ENCODE measurements at places on chromosomes 2 and 18.
A peak's percentile ranks its signal among the peaks of the same experiment; 100 is the strongest.

DNA sequence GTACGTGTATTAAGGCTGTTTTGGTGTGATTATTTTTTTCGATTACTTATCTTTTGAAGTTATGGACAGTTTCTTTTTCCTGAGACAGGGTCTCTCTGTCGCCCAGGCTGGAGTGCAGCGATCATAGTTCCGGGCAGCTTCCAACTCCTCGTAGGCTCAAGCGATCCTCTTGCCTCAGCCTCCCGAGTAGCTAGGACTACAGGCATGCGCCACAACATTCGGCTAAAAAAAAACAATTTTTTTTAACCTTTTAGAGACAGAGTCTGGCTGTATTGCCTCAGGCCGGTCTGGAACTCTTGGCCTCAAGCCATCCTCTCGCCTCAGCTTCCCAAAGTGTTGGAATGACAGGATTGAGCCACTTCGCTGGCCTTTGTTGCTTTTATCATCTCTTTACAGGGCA lies 945 bp downstream of the HAT1 start:
- peak; percentile 14 for DNase-seq

GRCh38 chr2:208674919-208675318 lies 268.3 kb downstream of the PTH2R start:
- no peak for DNase-seq

- DNase-seq: no peak
Observed at GRCh38 chr2:54720563-54720962, 2.9 kb upstream of the EML6 start.

DNA sequence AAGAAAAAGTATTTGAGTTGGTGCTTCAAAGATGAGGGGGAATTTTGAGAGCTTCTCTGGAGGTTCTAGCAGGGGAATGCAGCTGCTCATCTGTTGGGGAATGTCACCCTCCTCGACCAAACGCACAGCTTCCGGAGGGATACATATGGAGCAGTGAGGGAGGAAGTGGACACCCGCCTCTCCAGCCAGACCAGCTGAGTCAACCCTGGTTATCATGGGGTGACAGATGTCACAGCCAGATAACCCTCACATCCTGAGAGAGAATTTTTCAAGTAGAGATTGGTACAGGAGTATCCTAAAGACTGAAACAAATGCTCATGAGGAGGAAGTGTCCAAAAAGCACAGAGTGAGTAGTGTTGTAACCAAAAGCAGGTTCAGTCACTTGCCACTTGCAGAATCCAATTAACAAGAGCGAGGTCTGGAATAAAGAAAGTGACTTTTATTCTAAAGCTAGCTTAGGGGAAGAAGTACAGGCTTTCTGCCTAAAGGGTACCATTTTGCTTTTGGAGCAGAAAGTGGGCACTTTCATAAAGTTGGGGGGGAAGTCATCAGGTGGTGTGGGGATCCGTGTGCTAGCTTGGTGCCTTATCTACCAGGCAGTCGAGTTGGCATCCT lies 395.2 kb downstream of the RAD51AP2 start:
- no peak for DNase-seq

- no peak for DNase-seq
Observed at GRCh38 chr2:88606371-88607030, 20.8 kb downstream of the EIF2AK3 start.

GRCh38 chr2:44918095-44918775 lies 23.3 kb upstream of the SIX3 start:
- no peak for DNase-seq

GRCh38 chr2:29130295-29130694 lies 15.1 kb downstream of the CLIP4 start:
- DNase-seq: peak; percentile 65

- DNase-seq: peak; percentile 6
Observed at GRCh38 chr2:28036307-28036706, 145.8 kb downstream of the BABAM2 start.

DNA sequence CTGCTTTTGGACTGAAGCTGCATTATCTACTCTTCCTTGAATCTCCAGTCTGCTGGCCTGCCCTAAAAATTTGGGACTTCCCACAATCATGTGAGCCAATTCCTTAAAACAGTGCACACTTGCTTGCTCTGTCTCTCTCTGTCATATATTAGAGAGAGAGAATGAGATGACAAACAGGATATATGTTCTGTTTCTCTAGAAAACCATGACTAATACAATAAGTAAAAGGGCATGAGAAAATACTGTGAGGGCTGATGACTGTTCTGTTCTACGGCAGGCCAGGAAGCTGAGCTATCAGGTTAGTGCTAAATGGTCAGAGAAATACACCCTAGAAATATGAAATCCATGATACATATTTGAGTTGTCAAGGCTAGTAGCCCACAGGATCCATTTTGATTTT lies 1896.8 kb upstream of the CELF4 start:
- DNase-seq: peak; percentile 7

DNA sequence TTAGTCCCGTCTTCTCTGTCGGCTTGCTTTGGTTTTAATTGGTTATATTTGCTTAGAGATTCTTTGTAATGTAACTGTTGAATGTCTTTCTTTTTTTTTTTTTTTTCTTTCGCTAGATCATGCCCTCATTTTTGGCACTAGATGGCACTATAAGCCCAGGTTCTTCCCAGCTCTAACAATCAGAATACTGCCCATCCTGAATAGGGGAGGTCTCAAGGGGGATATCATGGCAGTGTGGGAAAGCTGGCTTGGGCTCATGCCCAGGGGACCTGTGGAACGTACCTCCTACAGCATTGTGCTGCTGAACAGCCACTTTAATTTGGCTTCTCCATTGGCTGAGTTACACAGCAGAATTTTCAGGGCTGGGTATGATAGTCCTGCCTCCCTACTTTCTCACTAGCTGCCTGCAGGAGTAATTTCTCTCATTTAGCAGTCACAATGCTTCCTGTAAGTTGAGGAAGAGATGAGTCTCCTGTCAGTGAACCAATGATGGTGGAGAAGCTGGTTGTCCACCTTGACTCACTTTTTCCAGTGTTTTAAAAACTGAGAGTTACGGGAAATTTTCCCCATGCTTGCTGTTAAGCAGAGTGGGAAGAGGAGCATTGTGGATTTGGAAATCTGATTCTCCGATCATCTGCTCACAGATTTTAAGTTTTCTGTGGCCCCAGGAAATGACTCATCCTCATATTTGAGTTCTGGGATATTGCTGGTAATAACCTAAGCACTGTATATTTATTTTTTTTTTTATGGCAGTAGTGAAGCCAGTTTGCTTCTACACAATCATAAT lies 47.2 kb downstream of the RAD51AP2 start:
- DNase-seq: no peak

DNA sequence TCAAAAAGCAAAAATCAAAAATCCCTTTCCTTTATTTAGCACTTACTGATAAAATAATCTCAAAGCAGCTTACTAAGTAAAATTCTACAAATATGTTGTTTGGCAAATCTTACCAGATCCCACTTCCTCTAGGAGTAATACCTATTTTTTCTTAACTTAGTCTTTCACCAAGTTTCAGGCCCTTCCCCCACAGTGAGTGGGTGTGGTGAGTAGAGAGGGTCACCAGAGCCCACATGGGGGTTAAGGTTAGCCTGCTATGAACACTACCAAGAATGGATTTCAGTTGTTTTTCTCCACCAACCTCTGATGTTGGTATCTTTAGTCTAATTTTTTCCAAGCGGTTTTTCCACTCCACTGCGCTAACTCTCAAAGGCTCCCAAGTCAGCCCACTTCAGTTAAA lies 23.2 kb downstream of the PIAS2 start:
- DNase-seq: no peak

DNA sequence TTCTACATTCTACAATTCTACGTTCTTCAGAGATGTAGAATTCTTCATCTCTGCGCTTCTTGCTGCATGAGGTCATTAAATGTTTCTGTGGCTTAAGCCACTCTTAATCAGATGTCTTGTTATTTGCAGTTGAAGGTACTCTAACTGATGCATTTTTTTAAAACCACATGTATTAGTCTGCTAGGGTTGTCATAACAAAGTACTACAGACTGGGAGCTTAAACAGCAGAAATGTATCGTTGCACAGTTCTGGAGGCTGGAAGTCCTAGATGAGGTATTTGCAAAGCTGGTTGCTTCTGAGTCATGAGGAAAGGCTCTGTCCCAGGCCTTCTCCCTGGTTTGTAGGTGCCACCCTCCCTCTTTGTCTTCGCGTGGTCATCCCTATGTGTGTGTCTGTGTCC lies 176.3 kb upstream of the GLI2 start:
- DNase-seq: peak; percentile 87

DNA sequence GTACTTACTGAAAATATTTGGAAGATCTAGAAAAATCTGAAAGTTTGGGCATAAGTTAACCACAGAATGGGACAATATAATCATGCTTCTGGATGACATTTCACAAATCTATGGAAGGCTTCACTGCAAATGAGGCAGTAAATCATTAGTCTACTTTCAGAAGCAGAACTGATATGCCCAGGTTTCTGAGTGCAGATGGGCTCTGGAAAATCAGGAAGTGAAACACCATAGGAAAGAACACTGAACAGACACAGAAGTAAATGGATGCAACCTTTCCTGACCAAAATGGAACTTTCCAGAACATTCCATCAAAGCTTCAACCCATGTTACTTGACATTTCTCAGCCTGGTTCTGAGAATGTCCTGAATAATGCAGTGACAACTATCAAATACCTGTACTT lies 55.1 kb downstream of the KCNG3 start:
- no peak for DNase-seq

DNA sequence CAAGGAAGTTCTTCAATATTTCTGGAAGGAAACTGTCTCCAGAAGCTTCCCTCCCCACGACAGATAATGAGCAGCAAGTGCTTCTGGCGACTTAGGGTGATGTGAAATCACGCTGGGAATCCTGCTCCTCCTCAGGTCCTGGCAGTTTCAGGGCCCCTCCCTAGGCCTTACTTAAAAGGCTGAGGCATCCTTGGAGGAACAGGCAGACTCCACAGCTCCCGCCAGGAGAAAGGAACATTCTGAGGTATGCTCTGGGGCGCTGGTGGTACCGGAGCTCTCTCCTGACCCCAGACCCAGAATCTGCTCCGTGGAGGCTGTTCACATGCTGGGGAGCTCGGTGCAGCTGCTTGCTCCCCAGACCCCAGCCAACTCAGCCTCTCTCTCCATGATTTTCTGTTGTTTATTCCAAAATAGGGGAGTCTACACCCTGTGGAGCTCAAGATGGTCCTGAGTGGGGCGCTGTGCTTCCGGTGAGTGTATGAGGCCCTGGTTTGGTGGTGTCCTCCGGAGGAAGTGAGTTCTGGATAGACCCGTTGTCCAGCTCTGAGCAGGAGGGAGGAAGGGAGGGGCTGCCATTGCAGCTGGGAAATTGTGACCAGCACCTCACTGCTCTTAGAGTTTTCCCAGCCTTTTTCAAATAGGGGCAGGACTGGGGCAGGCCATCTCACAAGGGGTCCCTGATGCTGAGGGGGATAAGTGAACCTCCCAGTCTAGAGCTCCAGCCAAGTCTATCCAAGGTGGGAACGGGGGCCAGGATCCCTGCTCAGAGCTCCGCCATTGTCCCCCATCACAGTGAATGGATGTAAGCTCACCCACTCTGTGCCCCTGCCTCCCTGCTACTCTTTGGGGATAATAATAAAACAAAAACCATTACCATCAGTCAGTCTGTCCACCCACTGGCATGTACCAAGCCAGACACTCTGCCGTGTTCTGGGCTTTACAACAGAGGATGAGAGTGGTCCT lies at the start of gene IL36RN:
IL36RN (plus strand) TSS at position 201 of the 963 bp plus-strand sequence; CDS start at position 442, 241 bp downstream.
- no peak for DNase-seq

- no peak for DNase-seq
Observed at GRCh38 chr18:73780218-73780617, 367.4 kb downstream of the FBXO15 start.

GRCh38 chr2:2015646-2016045 lies 271.3 kb upstream of the PXDN start:
- no peak for DNase-seq
